ENCODE measurements at places on chromosomes 2 and 18.

DNA sequence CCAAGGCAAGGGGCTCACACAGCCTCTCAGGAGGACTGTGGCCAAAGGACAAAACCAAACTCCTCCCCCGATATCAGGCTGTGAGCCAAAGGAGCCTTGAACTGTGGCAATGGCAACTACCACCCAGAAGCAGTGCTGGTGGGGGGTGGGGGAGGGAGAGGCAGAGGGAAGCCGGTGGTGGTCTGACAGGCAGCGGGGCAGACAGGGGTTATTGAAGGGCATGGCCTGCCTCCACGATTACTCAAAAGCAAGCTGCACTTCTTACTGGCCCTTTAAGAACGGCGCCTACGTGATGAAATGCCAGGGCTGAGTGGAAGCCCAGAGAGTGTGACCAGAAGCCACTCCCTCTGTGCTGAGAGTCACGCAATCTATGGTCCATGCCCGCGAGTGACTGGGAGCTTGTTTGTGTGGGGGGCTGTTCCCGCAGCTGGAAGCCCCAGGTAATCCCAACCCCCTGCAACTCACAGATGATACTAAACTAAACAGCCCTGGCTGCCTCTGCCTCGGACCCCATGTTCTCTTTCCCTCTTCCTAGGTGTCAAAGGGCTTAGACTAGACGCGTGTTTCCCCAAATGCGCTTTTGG, 128.2 kb upstream of the CXCR4 start:
- DNase-seq: peak; percentile 27

DNA sequence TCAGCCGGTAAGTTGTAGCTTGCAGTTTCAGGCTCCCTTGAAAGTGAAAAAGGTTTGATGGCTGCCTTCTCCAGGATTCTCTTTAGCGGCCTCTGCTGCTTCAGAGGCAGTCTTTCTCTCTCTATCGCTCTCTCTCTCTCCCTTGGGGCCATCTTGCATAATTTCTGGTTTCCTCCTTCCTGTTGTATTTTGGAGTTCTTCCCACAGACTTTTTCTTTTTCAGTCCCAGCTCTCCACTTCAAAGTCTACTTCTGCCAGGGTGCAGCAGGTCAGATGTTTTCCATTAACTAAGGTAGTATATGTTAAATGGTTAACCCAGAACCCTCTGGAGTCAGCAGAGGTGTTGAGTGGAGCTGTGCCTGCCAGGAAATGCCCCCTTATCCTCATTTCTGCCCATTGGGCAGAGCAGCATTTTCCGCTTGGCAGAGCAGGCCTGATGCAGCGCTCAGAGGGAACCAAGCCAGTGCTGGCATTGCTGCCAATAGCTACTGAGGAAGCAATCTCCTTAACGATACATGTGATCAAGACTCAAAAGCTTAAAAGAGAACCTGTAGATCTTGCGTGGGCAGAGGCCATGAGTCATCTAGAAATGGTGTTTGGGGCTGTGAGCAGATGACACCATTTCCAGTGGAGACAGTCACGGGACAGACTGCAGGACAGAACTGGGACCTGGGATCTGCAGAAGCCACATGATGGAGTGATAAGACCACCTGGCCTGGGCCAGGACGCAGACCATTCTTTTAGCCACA, 20.8 kb downstream of the DBI start:
- peak; percentile 48 for DNase-seq

DNA sequence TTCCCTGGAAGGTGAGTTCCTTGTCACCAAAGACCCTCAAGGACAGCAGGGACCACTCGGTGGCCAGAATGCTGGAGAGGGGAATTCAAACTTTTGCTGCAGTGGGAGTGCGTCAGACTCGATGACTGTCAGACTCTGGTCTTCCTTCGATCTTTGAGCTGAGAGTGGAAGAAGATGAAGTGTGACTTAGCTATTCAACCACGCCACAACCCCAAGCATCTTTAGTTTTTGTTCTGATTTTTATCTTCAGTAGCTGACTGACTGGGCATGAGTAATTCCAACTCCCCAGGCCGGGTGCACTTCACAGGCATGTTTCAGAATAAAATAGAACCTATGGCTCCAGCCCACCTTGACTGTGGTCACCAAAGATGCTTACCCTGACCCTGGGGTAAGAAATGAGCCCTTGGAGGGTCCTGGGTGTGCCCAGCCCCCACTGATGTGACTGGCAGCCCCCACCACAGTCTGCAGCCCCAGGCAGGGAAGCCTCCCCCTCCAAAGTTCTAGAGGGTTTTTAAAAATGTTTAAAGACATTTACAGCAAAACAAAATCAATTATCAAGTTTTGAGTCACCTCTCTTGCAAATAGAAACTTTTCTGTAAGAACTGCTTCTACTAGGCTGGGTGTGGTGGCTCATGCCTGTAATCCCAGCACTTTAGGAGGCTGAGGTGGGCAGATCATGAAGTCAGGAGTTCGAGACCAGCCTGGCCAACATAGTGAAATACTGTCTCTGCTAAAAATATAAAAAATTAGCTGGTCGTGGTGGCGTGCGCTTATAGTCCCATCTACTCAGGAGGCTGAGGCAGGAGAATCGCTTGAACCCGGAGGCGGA, 24.9 kb upstream of the YWHAQ start:
- DNase-seq: no peak

- DNase-seq: no peak
Measured at GRCh38 chr2:7673853-7674252, 756.6 kb downstream of the RNF144A start.

DNA sequence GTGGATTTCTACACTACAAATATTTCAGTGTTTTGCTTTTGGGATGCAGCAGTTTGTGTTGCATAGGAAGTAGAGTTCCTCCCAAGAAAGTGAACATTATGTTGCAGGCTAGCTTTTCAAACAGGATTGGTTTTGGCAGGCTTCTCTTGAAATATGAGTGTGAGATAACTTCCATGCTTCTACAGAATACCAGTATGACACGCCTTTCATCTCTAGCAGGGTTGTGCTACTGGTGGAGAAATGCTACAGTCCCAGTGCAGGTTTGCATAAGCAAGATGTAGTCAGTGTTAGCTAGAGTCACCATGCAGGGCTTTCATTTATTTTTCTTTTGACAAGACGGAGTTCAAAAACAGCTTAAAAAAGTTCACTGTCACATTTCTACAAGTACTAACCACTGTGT, 17.1 kb upstream of the CAVIN2 start:
- no peak for DNase-seq

Measured in urothelium cell line (cell line).